Right lung (tissue), 10 donors: ENCODE measurements at places on chromosomes 16 and 17. TPM values are rescaled to one million over a fixed set of nuclear protein-coding genes. Genes with fewer than 3 reads are reported as not detected.
A peak's percentile ranks its signal among the peaks of the same experiment; 100 is the strongest.

DNA sequence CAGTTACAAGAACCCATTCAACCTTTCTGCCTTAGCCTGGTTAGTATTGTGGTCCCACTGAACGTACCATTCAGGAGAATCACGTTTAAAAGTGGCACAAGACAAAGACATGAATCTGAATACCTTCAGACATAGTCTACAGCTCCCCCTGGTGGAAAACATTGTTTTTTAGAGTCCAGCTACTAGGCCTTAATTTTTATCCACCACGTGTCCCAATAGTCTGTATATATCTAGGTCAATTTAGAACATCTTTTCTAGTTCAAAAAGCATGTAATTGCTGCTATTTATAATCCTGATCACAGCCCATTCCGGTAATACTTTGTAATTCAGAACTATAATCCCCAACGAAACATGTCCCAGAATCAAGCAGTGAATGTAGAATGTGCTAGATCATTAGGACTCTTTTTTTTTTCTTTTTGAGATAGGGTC lies 13.7 kb upstream of the GUCY2D start:
- peak; percentile 77 for DNase-seq

DNA sequence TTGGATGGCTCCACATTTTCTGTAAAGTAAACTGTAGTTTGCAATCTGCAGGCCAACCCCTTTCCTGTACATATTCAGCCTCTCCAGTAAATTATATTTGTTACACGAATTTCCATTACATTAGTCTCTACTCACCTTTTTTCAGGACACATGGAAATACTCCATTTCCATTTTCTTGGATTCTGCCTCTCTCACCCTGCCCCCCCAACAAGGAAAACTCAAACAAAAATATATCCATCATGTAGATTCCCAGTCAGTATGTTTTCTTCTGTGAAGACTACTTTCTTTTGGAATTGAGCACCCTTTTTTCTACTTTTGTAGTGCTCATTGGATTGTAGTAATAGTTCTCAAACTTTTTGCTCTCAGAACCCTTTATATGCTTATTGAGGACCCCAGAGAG lies 2.9 kb downstream of the PPM1D start:
- DNase-seq, result no peak

The KRTAP3-1 gene
- not detected for polyA plus RNA-seq

GRCh38 chr17:18324140-18325050 lies 9.3 kb downstream of the SMCR8 start:
- no peak for DNase-seq

DNA sequence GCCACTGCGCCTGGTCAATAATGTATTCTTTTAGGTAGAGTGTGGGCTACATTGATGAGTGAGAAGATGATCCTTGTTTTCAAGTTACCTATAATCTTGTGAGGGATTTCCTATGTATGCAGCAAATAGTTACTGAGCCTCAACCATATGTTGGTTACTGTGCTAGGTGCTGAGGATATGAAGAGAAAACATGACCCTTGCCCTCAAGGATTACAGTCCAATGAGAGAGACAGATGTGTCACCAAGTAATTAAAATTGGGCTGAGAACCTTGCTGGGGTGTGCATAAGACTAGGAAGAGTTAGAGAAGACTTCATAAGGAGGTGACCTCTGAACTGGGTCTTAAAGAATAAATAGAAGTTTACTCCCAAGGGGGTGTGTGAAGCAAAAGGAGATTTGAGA lies 7.4 kb downstream of the POLR2A start:
- DNase-seq, result no peak

- DNase-seq, result no peak
Measured at GRCh38 chr16:16143038-16143763, 80.1 kb downstream of the ABCC6 start.

DNA sequence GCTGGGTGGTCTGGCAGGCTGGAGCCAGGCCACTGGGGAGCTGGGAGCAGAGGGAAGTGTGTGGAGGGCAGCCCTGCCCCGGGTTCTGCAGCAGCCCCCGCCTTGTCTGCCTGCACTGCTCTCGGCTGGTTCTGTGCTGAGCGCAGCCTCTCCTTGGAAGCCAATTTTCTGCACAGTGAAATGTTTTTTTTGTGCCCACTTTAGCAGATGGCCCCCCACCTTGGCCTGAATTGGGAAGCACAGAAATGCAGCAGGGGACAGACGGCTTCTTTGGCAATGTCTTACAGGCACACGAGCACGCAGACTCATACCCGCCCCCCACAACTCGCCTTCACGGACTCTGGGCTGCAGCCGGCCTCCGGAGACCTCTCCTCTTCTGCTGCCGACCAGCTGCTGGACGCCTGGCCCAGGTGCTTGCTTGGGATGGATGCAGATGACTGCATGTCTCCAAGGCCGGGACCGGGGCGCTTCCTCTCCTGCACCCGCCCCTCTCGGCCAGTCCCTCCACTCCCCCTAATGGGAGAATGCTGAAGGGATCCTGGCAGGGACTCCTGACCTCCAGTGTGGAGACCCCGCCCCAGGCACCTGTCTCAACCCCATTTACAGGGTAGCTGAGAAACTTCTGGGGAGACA lies 14.8 kb downstream of the NPTX1 start:
- DNase-seq, result no peak

The CLDN6 gene
- 124 TPM for polyA plus RNA-seq

GRCh38 chr17:55717898-55718735 lies 4.5 kb downstream of the TMEM100 start:
- DNase-seq, result no peak

The BFAR gene
- polyA plus RNA-seq, result 50.8 TPM

The ACSM2A gene
- 0.62 TPM for polyA plus RNA-seq

DNA sequence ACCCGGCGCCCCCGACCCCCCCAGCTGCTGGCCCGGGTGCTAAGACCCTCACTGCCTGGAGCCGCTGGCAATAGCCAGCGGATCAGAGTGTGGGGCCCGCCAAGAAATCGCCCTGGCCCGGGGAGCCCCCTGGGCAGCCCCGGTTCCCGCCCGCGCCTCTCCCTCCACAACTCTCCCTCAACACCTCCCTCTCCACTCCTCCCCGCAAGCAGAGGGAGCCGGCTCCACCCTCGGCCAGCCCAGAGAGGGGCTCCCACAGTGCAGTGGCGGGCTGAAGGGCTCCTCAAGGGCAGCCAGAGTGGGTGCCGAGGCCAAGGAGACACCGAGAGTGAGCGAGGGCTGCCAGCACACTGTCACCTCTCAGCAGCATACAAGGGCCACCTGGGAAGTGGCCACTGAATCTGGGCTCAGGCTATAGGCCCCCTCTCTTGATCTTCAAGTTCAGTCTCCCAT lies 385.5 kb downstream of the SEC14L1 start:
- no peak for DNase-seq

The EME1 gene
- 12.1 TPM for polyA plus RNA-seq

- no peak for DNase-seq
Measured at GRCh38 chr16:3235856-3236669, 1.1 kb upstream of the ZNF200 start.

DNA sequence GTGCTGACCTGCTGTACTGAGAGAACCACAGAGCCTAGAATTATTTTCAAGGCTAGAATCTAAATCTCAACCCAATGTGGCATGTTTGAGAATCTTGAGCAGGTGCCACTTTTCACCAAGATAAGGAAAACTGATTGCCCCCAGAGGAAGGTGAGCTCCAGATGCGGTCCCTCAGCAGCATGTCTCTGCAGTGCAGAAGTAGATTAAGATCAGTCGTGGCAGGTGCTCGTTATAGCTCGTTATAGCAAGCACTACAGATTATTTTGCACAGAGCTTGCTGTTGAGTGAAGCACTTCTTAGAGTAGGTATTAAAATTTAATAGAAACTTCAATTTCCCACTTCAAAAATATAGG lies 176.0 kb downstream of the AATF start:
- no peak for DNase-seq

The ANKS3 gene
- polyA plus RNA-seq, result 20.5 TPM

DNA sequence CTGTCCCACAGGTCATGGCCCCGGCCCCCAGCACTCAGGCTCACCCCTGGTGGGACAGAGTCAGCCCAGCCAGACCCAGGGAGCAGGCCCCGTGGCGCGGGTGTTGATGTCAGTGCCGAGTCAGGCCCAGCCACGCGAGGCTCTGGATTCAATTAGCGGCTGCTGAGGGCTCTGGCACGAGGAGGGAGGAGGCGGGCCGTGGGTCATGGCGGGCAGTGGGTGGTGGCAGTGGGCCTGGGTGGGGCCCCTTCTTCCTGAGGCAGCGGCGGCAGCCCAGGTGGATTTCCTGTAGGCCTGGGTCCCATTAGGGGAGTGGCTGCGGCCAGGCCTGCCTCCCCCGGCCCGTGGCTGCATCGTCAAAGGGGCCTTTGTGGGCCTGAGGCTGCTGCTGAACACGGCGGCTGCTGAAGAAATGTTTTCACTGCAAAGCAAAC lies 12.9 kb downstream of the VASN start:
- DNase-seq, result no peak

- no peak for DNase-seq
Measured at GRCh38 chr17:43784068-43784467, 3.8 kb downstream of the CFAP97D1 start.

The CSH1 gene
- 0.54 TPM for polyA plus RNA-seq

DNA sequence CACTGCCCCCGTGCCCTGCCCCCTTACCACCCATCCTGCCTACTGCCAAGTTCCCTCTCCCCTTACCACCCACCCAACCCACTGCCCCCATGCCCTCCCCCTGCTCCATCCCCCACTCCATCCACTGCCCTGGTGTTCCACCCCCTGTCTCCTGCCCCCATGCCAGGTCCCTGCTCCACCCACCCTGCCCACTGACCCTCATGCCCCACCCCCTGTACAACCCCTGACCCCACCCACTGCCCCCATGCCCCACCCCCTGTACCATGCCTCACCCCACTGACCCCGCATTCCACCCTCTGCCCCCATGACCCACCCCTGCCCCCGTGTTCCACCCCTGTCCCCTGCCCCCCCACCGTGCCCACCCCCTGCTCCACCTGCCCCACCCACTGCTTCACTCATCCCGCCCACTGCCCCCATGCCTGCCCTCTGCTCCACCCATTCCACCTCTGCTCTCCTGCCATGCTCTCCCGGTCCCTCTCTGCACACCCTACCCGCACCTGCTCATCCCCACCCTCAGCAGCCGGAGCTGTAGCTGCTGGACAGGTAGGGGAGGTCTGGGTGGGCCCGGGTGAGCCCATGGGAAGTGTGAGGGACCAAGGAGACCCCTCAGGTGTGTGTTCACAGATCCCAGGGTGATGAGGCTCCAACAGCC lies 7.4 kb upstream of the FN3KRP start:
- no peak for DNase-seq

DNA sequence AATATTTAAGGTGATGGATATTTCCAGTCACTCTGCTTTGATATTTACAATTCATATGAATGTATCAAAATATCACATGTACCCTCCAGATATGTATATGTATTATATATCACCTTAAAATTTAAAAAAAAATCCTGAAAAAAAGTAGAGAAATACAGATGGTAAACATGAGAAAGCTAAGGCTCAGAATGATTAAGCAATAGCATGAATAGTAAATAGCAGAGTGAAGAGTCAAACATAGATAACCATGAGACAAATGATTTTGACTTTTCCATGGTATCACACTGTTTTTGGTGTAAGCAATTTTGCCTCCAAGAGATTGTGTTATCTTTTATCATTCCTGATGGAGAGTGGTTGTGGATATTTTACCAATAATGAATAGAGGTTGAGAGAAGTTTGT lies 868.8 kb downstream of the CDH11 start:
- no peak for DNase-seq

GRCh38 chr17:72462407-72462806 lies 341.6 kb downstream of the SOX9 start:
- no peak for DNase-seq

DNA sequence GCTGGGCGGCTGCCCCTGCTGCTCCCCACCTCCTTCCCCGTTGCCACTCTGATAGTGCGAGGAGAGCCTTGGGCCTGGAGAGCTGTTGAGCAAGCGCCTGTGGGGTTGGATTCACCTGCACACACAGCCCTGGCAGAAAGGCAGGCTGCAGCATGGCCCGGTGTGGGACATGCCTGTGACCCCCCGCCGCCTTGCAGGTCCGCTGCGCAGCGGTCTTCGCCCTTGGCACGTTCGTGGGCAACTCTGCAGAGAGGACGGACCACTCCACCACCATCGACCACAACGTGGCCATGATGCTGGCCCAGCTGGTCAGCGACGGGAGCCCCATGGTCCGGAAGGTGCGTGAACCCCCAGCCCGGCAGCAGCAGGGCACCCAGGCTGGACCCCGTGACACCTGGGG lies 106.8 kb upstream of the CHMP6 start:
- DNase-seq, result no peak

GRCh38 chr17:6109536-6109935 lies 39.4 kb downstream of the WSCD1 start:
- DNase-seq, result no peak

- DNase-seq, result no peak
Measured at GRCh38 chr16:50695017-50696000, 1.9 kb downstream of the NOD2 start.

GRCh38 chr17:50322271-50322670 lies 23.7 kb upstream of the XYLT2 start:
- no peak for DNase-seq

The UMOD gene
- polyA plus RNA-seq, result not detected

DNA sequence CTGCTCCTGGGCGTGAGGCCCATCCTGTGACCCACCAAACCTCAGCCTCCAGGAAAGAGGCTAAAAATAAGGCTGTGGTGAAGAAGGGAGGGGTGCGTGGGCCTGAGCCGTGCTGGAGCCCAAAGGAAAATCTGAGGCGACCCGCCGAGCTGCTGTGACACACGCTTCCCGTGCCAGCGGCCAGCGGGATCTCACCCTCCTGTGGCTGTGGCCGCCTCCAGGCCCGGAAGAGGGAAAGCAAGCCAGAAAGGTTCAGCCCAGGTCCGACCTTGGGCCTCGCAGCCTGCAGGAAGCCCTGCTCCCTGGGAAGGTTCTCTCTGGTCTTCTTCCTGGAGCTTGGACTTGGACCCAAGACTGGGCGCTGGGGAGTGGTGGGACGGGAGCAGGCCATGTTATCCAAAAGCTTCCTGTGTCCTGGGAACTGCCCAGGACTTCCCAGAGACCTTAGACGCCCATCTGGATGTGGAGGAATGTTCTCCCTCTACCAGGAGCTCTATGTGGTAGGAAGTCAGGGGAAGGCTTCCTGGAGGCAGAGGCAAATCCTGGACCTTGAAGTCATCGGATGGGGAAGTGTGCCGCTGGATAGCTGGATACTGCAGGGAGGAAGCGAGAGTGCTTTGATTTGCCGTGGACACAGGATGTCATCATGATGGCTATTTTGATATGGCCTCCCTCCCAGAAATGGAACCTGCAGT lies 11.4 kb downstream of the SPNS2 start:
- DNase-seq, result no peak

- DNase-seq, result no peak
Measured at GRCh38 chr16:72094266-72094610, 591 bp downstream of the DHX38 start.

The KCNH4 gene
- polyA plus RNA-seq, result not detected

DNA sequence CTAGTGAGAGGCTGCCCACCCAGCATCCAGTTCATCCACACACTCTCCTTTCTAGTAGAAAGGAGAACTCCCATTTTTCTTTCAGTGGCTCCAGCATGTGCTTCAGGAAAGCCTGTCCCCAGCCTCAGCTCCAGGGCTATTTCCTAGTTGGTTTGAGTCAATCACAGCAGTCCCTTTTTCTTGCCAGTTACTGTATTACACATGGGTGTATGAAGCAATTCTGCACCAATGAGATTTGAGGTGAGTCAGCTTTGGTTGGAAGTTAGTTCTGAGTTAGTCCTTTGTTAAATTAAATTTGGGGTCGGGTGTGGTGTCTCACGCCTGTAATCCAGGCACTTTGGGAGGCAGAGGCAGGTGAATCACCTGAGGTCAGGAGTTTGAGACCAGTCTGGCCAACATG lies 24.8 kb downstream of the RAD51D start:
- no peak for DNase-seq
